Stimulated activated CD4-positive, alpha-beta T cell treated with anti-CD3 and anti-CD28 coated beads, TNF-alpha, amount 100 ng/mL, for 4 hours (primary cell): ENCODE measurements at places on chromosomes 13 and 19.

DNA sequence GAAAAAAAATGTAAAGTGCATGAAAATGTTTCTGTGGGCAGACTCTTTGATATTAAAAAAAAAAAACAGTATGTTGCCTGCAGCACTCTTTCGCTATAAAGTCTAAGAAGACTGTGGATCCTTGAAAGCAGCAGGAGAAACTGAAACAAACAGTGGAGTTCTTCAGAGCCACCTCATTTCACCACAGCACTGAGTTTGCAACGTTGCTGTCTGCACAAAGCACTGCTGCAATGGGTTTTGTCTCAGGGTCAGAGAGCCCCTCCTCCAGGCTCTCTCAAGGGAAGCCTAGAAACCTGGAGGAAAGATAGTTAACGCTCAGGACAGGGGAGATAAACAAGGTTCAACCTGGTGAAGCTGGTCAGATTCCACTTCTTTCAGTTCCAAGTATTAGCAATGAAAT lies 248.7 kb downstream of the EFNB2 start:
- DNase-seq = no peak

DNA sequence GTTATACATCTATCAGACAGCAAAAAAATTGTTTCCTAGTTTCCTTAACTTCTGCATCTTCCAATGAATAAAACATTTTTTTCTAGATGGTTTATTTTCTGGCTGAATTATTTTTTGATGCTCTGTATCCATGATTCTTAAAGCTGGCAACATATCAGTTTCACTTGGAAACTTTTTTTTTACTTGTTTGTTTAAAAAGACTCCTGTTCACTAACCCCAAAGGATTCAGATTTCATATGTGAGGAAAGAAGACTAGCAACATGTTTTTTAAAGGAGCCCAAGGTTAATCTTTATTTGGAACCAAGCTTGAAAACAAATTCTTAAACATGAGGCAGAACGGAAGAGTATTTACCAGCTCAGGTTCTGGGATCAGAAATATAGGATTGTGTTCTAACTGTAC lies 632.3 kb downstream of the SLITRK6 start:
- DNase-seq = no peak

DNA sequence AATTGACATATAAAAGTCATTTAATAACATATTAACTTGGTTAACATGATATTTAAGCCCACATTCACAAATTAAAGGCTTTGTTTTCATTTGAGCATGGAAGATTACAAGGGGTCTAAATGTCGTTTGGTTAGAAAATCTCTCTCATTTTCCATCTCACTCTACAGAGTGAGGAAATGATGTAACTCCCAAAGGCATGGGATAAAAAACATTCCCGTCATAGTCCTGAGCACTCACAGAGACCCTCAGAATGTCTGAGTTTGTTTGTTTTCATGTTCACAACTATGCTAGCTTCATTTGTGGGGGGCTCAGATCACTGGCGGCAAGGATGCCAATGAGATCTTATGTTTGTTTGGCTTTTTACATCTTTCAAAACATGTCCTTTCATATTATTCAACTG lies 307.5 kb downstream of the TBC1D4 start:
- DNase-seq = no peak

GRCh38 chr13:113448885-113449692 lies 4.2 kb downstream of the ADPRHL1 start:
- peak; percentile 52 for DNase-seq

- no peak for DNase-seq
Measured at GRCh38 chr19:31160336-31160926, 188.8 kb downstream of the TSHZ3 start.

DNA sequence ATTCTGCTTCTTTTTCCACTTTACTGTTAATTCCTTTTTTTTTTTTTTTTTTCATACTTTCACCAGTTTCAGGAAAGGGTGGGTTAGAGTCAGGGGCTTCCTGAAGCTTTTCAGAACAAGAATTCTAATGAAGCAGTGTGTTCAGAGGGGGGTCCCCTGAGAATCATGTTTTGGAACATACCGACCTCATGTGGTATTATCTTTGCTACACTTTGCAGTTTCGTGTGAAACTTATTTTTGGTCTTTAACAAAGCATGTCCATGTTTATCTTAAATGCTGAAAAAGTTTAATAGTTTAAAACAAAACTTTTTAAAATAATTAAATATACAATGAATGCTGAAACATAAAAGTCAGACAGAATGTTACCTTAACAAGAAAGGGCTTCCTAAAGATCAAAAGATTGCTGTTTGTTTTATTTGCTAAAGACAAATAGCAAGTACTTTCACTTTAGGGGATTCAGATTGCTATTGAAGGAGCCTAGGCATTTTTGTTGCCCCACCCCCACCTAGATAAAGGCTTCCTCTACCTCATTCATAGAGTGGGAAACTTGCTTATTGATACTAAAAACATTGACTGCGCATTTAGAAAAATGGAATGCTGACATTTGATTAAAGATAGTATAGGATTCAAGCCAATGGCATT lies 21.1 kb upstream of the POMP start:
- no peak for DNase-seq

GRCh38 chr13:74003374-74003773 lies 130.8 kb downstream of the KLF12 start:
- no peak for DNase-seq

- no peak for DNase-seq
Measured at GRCh38 chr19:41587101-41587837, 11.3 kb downstream of the CEACAM21 start.

- no peak for DNase-seq
Measured at GRCh38 chr13:36820222-36820621, 1.2 kb downstream of the RFXAP start.

DNA sequence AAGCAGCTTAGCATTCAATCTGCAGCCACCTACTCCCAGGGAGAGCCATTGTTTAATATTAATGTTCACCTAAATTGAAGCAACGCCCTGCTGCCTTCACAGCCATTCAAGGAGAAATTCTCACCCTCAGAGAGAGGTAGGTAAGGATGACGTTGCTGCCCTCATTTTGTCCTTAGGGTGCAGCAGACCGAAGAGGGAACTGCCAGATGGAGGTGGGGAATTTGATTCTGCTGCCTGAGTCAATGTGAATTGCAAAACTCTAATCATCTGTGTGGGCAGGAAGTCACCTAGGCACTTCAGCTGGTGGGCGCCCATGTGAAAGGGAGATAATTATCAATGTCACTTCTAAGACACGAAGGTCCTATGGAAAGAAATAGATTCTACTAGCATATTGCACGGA lies 503.4 kb downstream of the TBC1D4 start:
- no peak for DNase-seq

DNA sequence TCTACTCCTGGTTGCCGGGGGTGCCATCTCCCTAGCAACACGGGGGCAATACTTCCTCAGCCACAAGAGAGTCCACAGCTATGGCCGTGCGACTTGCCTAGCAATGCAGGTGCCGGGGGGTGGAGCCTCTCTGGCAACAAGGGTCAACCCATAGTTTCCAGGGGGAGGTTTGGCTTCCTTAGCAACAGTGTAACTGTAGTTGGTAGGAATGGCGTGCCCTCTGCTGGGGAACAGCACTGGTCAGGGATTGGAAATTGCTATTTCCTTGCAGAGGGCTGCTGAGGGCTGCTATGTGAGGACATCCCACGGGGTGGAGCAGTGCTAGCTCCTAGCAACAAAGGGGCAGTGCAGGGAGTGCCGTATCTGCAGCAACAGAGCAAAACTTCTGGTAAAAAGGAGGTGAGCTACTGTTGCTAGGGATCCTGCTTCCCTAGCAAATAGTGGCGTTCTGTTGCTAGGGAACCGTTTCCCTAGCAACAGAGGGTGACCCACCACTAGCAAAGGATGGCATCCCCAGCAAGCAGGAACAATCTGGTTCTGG lies 7.0 kb upstream of the TMC4 start:
- no peak for DNase-seq

- no peak for DNase-seq
Measured at GRCh38 chr13:102914339-102914930, 68.6 kb downstream of the ERCC5 start.

GRCh38 chr13:111630406-111630805 lies 310.0 kb downstream of the TEX29 start:
- no peak for DNase-seq

DNA sequence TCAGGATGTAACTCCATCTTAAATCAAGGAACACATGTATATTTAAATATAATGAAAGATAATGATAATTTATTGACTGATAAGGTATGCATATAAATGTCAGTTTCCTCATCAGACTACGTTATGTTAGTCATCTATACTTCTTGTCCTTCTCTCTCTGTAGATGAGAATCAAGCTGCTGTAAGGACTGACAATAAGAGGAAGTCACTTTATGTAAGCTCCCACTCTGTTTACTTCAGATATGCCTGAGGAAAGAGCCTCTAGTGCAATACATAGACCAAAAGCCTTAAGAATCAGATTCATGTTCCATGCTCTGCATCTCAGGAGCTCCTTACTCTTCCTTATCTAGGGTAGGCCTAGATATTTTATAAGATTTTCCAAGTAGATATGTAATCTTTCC lies 9.6 kb upstream of the SLITRK6 start:
- DNase-seq = no peak

DNA sequence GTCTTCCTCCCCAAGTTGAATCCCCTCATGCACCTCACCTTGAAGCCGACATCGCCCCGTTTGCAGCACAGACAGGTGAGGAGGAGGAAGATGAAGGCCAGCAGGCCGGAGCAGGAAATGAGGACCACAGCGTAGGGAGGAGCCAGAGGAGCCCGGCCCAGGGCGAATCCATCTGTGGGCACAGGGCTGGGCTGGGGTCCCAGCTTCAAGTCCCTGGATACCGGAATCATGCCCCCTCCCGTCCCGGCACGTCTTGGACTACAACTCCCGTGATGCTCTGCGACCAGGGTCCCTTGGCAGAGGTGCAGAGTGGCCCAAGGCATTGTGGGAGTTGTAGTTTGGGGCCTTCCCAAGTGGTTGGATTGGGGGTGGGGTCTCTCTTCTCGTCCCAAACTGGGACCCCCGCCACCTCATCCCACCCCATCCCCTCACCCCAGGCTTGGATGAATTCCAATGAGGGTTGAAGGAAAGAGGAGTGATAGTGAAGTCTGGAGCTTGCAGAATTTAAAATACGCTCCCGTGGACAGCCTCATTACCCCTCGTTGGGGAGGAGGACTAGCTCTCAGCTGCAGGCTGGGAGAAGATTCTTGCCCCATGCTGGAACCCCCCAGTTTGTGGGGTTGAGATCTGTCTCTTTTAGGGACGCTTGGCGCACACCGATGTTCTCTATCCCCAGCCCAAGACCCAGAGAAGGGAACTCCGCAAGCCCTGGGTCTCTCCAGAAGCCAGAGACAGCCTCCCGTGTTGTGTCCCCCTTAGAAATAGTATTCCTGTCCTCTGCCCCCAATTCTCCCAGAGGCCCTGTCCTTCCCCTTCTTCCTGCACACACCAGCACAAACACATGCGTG lies 990 bp downstream of the LMTK3 start:
- peak; percentile 57 for DNase-seq

DNA sequence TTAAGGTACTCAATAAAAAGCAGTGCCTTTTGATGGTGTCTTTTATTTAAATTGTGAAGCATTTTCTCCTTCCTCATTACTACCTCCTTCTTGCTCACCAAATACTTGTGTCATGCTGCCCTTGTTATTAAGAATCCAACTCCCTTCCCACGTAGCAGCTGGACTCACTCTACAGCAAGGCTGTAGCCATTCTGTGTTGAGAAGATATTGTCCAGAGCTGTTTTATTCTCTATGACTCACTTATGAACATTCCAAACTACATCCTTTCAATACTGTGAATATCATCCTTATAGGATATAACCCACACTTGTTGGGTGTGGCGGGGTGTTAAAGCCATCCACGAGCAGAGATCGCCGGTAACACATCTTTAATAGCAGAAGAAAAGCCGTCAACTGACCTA lies 1671.5 kb upstream of the SLC10A2 start:
- no peak for DNase-seq

- no peak for DNase-seq
Measured at GRCh38 chr13:95241321-95241720, 59.9 kb downstream of the ABCC4 start.

GRCh38 chr13:82569581-82569980 lies 1312.7 kb downstream of the SLITRK1 start:
- no peak for DNase-seq

- no peak for DNase-seq
Measured at GRCh38 chr13:65472336-65472735, 1757.8 kb downstream of the PCDH9 start.

GRCh38 chr13:48108106-48108505 lies 13.2 kb upstream of the MED4 start:
- DNase-seq = no peak

DNA sequence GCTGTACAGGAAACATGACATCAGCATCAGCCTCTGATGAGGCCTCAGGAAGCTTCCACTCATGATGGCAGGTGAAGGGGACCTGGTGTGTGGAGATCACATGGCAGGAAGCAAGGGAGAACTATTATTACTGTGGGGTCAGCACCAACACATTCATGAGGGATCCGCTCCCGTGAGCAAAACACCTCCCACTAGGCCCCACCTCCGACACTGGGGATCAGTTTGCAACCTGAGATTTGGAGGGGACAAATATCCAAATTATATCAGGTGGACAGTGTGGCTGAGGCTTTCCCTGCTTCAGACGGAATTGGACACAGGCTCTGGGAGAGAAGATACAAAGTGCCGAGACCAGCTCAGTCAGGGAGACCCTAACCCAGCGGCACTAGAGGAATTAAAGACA lies 5.7 kb upstream of the ZNF792 start:
- DNase-seq = no peak

- DNase-seq = no peak
Measured at GRCh38 chr19:5572556-5573286, 5.0 kb upstream of the TINCR start.
